ENCODE measurements at places on chromosomes 7 and 10. TPM values are rescaled to one million over a fixed set of nuclear protein-coding genes. Genes with fewer than 3 reads are reported as not detected.

DNA sequence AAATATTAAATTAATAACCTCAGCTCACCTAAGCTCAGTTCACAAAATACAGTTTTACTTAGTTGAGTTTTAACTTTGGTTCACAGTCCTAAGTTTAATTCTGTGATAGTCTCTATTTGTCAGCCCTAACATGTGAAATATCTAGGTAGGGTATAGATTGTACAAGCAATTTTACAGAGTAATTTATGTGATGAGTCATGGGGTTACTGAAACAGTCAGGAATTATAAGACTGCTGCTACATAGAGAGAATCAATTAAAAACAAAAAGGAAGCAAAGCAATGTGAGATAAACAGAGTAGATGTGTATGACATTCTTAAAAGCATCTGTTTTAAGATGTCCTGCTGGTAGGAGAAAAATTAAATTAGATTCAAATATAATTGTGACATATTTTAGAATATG is 1018.2 kb upstream of the KCND2 start:
- no peak overlapping the region for H3K27ac ChIP-seq
- no peaks in the 10 kb centered on the region for H3K27me3 ChIP-seq
- DNase-seq = no peak
- no peak overlapping the region for H3K4me3 ChIP-seq

DNA sequence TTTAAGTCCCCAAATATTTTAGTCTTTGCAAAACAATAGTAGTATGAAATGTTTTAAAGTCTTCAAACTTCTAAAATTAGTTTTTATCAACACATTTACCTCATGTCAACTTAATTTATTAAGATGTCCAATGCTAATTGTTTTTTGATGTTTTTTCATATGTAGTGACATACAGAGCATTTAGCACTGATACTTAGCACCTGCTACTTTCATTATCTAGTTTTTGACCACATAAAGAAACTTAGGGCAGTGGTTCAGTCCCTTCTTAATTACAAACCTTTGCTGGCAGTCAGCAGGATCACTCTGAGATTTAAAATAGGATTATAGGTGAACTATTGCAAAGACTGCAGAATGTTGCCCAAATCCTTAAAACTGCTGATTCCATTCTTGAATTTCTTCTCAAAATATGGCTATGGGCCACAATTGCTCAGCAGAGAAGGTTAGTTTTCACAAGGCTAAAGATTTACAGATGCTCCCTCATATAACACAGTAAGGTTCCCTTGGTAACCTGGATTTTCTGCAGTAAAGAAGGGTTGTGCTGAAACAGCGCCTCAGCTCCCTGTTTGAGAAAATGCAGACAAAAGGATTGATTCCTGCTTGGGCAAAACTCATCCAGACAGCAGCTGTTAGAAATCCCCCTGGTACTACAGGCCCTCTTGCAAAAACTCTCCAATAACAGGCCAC is 3.4 kb downstream of the GPR85 start:
- H3K4me3 ChIP-seq = no peak overlapping the region
- H3K4me1 ChIP-seq = no peaks in the 10 kb centered on the region
- H3K36me3 ChIP-seq = no peaks in the 10 kb centered on the region
- no peak overlapping the region for H3K27ac ChIP-seq
- no peak for DNase-seq
- H3K27me3 ChIP-seq = no peaks in the 10 kb centered on the region

DNA sequence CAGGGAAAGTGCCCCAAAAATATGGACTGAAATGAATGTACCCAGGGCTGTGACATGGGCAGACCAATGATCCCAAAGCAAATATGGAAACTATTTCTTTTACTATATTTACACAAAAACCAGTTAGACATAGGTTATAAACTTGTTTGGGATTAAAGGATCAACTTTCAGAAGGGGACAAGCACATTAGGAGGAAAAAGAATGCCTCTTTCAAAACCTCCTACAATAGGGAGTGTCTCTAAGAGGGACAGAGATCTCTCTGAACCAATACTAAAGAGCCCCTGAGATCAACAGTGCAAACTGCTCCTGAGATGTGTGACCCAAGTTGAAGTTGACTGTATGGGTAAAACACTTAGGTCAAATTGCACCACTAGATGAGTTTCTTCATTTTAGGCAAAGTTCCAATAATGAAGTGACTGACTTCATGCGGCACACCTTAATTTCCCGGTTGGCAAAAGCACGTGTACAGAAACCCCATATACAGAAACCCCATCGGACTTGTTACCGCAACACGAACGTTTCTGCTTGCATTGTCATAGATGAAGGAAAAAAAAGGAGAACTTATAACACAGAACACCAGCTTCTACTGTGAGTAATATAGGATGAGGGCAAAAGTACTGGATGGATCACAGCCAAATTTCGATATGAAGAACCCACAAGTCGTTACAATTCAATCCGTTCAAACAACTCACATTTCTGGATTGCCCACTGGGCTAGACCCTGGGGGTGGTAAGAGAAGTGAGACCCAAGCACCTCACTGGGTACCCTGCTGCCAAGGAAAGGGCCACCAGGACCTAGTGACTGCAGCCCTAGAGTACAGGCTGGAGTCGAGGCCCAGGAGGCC is 4.3 kb downstream of the SVIL start:
- H3K4me1 ChIP-seq = peaks cover 15% of the 10 kb centered on the region
- H3K27me3 ChIP-seq = no peaks in the 10 kb centered on the region
- no peaks in the 10 kb centered on the region for H3K36me3 ChIP-seq
- H3K4me3 ChIP-seq = peak overlapping the region; percentile 38

- no peaks in the 10 kb centered on the region for H3K36me3 ChIP-seq
- no peaks in the 10 kb centered on the region for H3K4me1 ChIP-seq
- no peak overlapping the region for H3K4me3 ChIP-seq
- no peaks in the 10 kb centered on the region for H3K27me3 ChIP-seq
Observed at GRCh38 chr7:101746314-101746713, 71.1 kb upstream of the CUX1 start.

GRCh38 chr7:147153571-147153970 is 1037.0 kb downstream of the CNTNAP2 start:
- H3K27ac ChIP-seq = no peak overlapping the region
- no peaks in the 10 kb centered on the region for H3K27me3 ChIP-seq
- DNase-seq = no peak
- no peak overlapping the region for H3K4me3 ChIP-seq
- H3K4me1 ChIP-seq = no peaks in the 10 kb centered on the region
- H3K36me3 ChIP-seq = no peaks in the 10 kb centered on the region

GRCh38 chr7:70681469-70682350 is 450.2 kb upstream of the GALNT17 start:
- no peak overlapping the region for H3K4me3 ChIP-seq
- no peak for DNase-seq

GRCh38 chr10:1978584-1978983 is 241.3 kb upstream of the ADARB2 start:
- no peak overlapping the region for H3K4me3 ChIP-seq
- no peaks in the 10 kb centered on the region for H3K36me3 ChIP-seq
- H3K27me3 ChIP-seq = no peaks in the 10 kb centered on the region
- no peaks in the 10 kb centered on the region for H3K4me1 ChIP-seq

DNA sequence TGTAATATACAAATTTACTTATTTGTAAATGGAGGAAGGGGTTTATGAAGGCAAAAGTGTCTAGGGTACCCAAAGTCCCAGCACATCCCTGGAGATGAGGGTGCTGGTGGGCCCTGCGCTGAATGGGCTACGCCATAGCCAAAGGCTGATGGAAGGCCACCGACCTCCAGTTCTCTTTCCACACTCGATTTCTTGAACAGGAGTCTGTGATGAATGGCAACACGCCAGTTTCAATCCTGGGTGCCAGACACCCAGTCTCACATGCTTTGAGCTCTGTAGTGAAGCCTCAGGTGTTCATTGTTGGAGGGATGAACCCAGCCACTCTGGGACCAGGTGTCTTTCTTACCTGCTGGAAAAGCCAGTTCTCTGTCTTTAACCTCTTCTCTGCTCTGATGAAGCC is 752 bp downstream of the LRMDA start:
- H3K36me3 ChIP-seq = no peaks in the 10 kb centered on the region
- H3K4me3 ChIP-seq = no peak overlapping the region

DNA sequence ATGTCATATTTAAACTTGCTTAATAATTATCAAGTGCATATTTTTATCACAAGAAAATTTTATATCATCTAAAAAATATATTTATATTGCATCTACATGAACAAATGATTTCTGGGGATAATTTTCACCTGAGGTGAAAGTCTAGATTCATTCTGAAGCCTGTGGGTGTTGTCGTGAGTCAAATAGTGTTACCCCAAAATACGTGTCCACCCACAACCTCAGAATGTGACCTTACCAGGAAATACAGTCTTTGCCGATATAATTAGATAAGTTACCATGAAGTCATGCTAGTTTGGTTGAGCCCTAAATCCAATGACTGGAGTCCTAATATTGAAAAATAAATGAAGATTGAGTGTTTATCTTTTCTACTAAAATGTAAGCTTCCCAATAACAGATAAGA is 203.0 kb upstream of the MDFIC start:
- no peak for DNase-seq
- no peak overlapping the region for H3K4me3 ChIP-seq
- no peak overlapping the region for H3K27ac ChIP-seq
- H3K36me3 ChIP-seq = no peaks in the 10 kb centered on the region
- no peaks in the 10 kb centered on the region for H3K27me3 ChIP-seq

- DNase-seq = no peak
- no peak overlapping the region for H3K4me3 ChIP-seq
- H3K36me3 ChIP-seq = no peaks in the 10 kb centered on the region
Observed at GRCh38 chr10:116053910-116054309, 219.1 kb downstream of the GFRA1 start.

DNA sequence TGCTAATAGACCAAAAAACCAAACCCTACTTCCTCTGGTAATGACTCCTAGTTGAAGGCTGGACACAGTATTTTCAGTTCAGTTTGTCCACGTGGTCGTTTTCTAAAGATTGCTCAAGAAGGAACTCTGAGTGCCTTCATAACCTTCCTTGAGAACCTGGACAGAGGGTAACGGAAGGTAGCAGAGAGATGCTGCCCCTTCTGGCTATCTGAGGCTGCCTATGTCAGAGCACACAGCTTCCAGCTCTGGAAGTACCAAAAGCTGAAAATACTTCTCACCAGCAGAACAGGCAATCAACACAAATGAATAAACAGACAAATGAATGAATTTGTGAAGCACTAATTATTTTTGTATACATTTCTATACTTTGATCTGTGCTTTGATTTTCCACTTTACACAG is 85.2 kb downstream of the AMPH start:
- H3K27ac ChIP-seq = no peak overlapping the region
- H3K4me1 ChIP-seq = no peaks in the 10 kb centered on the region
- no peaks in the 10 kb centered on the region for H3K36me3 ChIP-seq
- H3K27me3 ChIP-seq = no peaks in the 10 kb centered on the region
- no peak for DNase-seq

DNA sequence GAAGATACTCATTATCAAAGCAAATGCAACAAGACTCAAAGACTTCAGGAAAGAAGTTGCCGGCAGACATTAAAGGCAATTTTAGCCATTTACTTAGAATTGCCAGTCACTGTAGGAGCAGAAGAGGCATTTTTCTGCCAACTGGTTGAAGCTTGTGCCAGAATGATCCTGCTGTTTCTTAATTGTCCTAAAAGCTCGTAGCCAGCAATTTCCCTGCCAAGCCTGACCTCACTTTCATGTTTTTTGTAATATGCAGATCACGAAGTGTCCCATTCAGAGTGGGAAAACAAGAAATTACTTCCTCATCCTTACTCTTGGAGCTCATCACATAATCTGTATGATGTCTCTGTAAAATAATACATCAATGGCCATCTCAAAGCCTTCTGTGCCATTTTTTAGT is 130.9 kb upstream of the ANKRD1 start:
- H3K4me1 ChIP-seq = no peaks in the 10 kb centered on the region
- no peaks in the 10 kb centered on the region for H3K27me3 ChIP-seq
- no peak overlapping the region for H3K4me3 ChIP-seq

DNA sequence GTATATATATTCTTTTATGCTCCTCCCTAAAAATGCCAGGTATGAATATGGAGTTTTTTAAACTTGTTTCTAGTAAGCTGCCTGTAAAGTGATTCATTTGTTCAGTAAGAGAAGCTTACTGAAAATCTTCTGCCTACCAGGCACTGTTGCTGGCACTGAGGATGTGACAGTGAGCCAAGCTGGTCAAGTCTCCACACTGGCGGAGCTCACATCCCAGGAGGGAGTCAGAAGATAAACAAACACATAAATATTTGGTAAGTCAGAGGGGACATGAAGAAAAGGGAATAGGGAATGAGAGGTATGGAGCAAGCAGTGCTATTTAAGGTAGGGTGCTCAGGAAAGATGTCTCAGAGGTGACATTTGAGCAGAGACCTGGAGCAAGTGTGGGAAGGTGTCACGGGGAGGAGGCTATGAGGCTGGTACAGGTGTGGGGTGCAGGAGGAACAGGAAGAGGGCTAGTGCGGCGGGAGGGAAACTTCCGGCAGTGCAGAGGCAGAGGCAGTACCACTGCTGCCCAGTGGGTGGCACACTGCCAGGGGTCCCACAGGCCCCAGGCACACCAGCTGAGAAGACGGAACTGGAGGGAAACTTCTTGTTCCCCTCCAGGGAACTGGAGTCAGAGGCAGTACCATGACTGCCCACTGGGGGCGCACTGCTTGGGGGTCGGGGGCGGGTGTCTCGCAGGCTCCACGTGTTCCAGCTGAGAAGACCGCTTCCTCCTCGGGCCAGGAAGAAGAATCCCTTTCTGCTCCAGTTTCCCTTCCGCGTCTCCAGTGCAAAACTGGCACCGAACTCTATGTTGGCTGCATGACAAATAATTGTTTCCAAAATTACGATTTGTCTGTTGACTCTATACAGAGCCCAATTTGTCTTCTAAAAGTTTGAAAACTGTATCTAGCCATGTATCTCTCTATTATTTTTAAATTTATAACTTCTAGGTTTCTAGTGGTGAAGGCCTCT is 161.0 kb downstream of the TEX36 start:
- no peak for DNase-seq
- H3K4me1 ChIP-seq = no peaks in the 10 kb centered on the region
- no peak overlapping the region for H3K27ac ChIP-seq
- H3K36me3 ChIP-seq = no peaks in the 10 kb centered on the region
- no peak overlapping the region for H3K4me3 ChIP-seq

GRCh38 chr10:8803992-8804391 is 749.5 kb downstream of the GATA3 start:
- no peaks in the 10 kb centered on the region for H3K27me3 ChIP-seq
- H3K27ac ChIP-seq = no peak overlapping the region
- no peaks in the 10 kb centered on the region for H3K36me3 ChIP-seq
- no peak for DNase-seq

- no peak for DNase-seq
- H3K4me1 ChIP-seq = no peaks in the 10 kb centered on the region
- no peak overlapping the region for H3K4me3 ChIP-seq
- no peaks in the 10 kb centered on the region for H3K27me3 ChIP-seq
- H3K27ac ChIP-seq = no peak overlapping the region
- H3K36me3 ChIP-seq = no peaks in the 10 kb centered on the region
Observed at GRCh38 chr7:144622745-144623144, 213.1 kb downstream of the TPK1 start.

GRCh38 chr10:71622154-71622526 is 97.4 kb downstream of the C10orf105 start:
- no peaks in the 10 kb centered on the region for H3K4me1 ChIP-seq
- H3K27ac ChIP-seq = no peak overlapping the region
- H3K36me3 ChIP-seq = no peaks in the 10 kb centered on the region
- no peak overlapping the region for H3K4me3 ChIP-seq

IFIT1B gene
- 0.16 TPM for total RNA-seq

SYCE1 gene
- total RNA-seq = 0.39 TPM

SCIN gene
- 1.7 TPM for total RNA-seq

SOSTDC1 gene
- total RNA-seq = not detected

LIPM gene
- not detected for total RNA-seq

MSMB gene
- not detected for total RNA-seq

MARVELD1 gene
- total RNA-seq = 92.4 TPM

OR2A1 gene
- total RNA-seq = 0.39 TPM

DNA2 gene
- total RNA-seq = 5.9 TPM

Data from aorta (tissue), 5 donors.